ENCODE measurements at places on chromosomes 4 and X.

- no peak for DNase-seq
Measured at GRCh38 chrX:11321986-11322385, 28.8 kb downstream of the AMELX start.

- DNase-seq = no peak
Measured at GRCh38 chr4:24044610-24045589, 155.1 kb upstream of the PPARGC1A start.

DNA sequence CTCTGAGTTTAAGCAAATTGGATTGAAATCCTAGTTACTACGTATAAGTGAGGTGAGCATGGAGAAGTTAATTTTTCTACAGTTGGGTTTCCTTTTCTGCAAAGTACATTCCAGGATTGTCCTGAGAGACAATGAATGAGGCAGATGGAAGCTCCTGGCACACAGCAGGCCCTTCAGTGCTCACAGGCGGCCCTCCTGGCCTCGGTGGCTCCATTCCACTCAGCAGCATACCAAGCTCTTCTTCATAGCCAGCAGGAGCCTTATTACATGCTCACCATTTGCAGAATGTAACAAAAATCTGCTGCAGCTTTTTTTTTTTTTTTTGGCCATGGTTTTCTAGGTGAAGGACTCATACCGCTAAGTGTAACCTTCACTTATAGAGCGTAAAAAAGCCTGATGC lies 113.2 kb upstream of the FAM9B start:
- no peak for DNase-seq

DNA sequence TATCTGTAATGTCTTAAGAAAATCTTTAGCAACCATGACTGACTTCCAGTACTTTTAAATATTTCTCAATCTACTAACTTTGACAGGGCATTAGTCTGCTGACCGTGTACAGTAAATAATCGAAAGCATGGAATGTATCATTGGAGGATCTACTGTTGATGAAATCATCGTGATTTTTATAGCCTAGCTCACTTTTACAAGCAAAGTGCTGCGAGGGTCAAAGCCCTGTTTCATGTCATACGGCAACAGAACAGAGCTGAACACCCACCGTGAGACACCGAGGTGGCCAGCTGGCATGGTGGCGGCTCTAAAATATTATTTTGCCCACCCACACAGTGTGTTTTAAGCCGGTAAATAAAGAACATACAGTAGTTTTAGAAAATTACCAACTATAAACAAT lies 679.3 kb downstream of the FAT4 start:
- DNase-seq = no peak

DNA sequence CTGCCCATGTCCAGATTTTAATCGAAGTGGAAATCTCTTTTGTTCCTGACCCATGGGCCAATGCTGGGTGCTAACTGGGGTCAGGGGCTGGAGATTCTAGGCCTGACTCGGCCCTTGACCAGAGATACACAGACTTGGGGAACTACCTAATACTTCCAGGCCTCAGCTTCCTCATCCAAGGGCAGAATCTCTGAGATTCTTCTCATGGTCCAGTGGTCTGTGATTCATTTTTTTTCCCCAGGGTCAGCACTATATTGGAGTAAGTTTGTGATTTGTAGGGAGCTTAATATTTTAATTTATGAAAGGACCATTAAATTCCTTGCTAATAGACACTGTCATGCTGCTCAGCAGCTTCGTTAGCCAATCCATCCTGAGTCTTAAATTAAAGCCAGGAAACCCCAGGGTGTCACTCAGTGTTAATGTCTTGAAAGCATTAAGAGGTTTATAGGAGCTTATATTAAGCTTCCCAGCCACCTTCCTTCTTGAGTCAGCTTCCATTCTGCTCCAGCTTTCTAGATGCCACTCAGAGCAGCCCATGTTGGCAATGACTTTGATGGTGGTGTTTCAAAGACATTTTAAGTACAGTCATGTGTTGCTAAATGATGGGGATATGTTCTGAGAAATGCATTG lies 27.0 kb upstream of the PROM1 start:
- DNase-seq = no peak

DNA sequence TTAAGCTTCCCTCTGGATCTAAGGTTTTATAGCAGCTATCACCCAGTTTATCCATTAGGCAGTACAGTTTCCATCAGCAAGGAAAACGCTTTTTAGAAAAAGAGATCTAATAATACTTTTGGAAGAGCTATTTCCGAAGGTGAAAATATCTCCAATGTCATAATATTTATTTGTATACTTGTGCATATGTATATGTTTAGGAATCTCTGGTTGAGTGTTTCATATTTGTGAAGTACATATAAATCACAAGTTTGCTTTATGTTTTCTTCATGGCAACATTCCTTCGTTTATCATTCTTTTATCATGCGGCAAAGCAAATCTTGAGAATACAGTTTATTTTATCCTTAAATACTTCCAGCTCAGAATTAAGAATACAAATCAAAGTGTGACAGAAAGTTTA lies 6.2 kb upstream of the PCDH18 start:
- DNase-seq = no peak

- no peak for DNase-seq
Measured at GRCh38 chrX:112760697-112761096, 79.9 kb downstream of the AMOT start.
